ENCODE measurements at places on chromosomes 4 and X. TPM values are rescaled to one million over a fixed set of nuclear protein-coding genes. Genes with fewer than 3 reads are reported as not detected.

DNA sequence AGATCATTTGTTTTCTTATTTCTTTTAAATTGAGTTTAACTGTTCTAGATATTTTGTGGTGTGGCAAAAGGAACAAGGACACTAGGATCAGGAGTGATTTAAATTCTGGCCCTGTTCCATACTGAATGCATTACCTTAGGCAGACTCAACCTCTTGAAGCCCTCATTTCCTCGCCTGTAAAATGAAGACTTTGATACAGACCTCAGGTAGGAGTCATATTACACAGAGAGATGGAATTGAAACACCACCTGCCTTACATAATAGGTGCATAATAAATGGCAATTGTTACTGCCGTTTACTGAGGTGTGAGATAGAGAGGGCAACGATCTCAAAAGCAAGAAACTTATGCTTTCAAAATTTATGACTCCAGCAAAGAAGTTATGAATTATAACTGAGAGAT, 28.2 kb upstream of the RASSF6 start:
- no peak overlapping the region for H3K4me3 ChIP-seq
- no peaks in the 10 kb centered on the region for H3K36me3 ChIP-seq
- no peak for DNase-seq
- no peak overlapping the region for H3K27ac ChIP-seq
- no peaks in the 10 kb centered on the region for H3K4me1 ChIP-seq

DNA sequence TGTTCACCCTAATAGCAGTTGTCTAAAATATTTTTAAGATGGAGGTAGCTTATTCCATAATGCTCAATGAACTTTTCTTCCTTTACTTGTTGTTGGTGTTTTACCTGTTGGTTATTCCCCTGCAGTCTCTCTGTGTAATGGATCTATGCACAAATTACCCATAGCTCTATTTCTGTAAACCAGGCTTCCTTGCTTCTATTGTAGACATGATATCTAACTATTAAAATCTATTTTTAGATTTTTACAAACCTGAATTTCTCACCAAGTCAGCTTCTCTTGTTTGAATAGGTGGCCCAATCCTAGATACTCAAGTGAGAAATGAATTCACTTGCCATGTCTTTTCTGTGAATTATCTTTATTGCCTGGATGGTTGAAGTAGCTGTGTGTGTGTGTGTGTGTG, 24.8 kb downstream of the BMP2K start:
- no peak overlapping the region for H3K27ac ChIP-seq
- H3K27me3 ChIP-seq: no peaks in the 10 kb centered on the region
- H3K4me1 ChIP-seq: no peaks in the 10 kb centered on the region
- no peak overlapping the region for H3K4me3 ChIP-seq
- no peaks in the 10 kb centered on the region for H3K36me3 ChIP-seq

GRCh38 chrX:23373129-23373804, 38.6 kb downstream of the PTCHD1 start:
- H3K36me3 ChIP-seq: no peaks in the 10 kb centered on the region
- DNase-seq: no peak
- H3K27me3 ChIP-seq: no peaks in the 10 kb centered on the region

- no peaks in the 10 kb centered on the region for H3K36me3 ChIP-seq
- no peak overlapping the region for H3K27ac ChIP-seq
- no peak overlapping the region for H3K4me3 ChIP-seq
- no peak for DNase-seq
These were observed 966.2 kb downstream of the RPA4 start for GRCh38 chrX:97849951-97850350.

DNA sequence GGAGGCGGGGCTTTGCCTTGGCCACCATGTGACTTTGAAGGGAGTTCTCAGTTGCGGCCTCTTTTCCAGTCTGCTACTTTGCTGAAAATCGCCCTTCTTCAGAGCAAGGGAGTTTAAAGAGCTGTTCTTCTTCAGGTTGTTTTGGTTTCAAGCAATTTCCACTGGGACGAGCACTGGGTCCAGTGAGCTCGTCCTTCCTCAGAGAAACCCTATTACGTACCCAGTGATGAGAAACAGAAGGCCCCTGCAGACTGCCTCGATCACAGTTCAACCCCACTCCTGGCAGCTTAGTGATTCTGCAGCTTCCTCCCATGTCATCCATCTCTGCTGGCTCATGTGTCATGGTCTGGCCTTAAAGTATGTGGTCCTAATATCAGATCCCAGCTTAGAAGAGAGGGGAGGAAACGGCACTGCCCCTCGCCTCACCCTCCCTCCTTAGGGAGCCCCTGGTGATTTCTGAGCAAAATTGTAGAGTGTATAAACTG, 7.8 kb upstream of the FAM149A start:
- H3K36me3 ChIP-seq: no peaks in the 10 kb centered on the region
- no peak overlapping the region for H3K4me3 ChIP-seq
- no peak overlapping the region for H3K27ac ChIP-seq
- H3K27me3 ChIP-seq: no peaks in the 10 kb centered on the region

- DNase-seq: no peak
- no peaks in the 10 kb centered on the region for H3K36me3 ChIP-seq
- no peak overlapping the region for H3K27ac ChIP-seq
- no peaks in the 10 kb centered on the region for H3K4me1 ChIP-seq
- H3K4me3 ChIP-seq: no peak overlapping the region
These were observed 8.0 kb upstream of the CISD2 start for GRCh38 chr4:102860611-102861324.

The SASH3 gene
- total RNA-seq: not detected

The CCDC110 gene
- total RNA-seq: 5.4 TPM

The LUZP4 gene
- total RNA-seq: not detected

- no peak overlapping the region for H3K27ac ChIP-seq
- no peaks in the 10 kb centered on the region for H3K36me3 ChIP-seq
- H3K4me1 ChIP-seq: no peaks in the 10 kb centered on the region
- H3K4me3 ChIP-seq: no peak overlapping the region
- DNase-seq: no peak
- H3K27me3 ChIP-seq: no peaks in the 10 kb centered on the region
These were observed 333.8 kb downstream of the ANK2 start for GRCh38 chr4:113383111-113383785.

DNA sequence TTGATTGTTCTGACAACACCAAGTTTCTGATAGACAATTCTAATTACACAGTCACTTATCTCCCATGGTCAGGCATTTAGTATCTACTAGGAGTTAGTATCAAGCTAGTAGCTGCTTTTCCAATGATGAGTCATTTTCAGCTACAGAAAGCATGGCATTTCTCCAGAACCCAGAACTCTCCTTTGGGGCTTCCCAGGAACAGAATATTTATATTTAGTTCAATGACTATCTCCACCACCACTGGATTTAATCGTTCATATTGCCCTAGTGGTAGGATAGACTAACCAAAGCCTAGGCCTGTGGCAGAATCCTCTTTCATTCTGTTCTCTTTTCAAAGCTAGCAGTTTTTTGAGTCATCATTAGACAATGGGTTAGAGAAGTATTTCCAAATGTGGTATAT, 569.4 kb downstream of the GABRG1 start:
- no peak for DNase-seq
- H3K4me1 ChIP-seq: peaks cover 6% of the 10 kb centered on the region
- H3K4me3 ChIP-seq: no peak overlapping the region
- no peaks in the 10 kb centered on the region for H3K36me3 ChIP-seq
- no peaks in the 10 kb centered on the region for H3K27me3 ChIP-seq

- no peaks in the 10 kb centered on the region for H3K36me3 ChIP-seq
- DNase-seq: peak; percentile 66
- H3K27ac ChIP-seq: no peak overlapping the region
- H3K27me3 ChIP-seq: no peaks in the 10 kb centered on the region
- H3K4me3 ChIP-seq: no peak overlapping the region
These were observed 10.0 kb downstream of the QRFPR start for GRCh38 chr4:121370729-121371325.

GRCh38 chrX:42720209-42720608, 57.8 kb downstream of the PPP1R2C start:
- no peaks in the 10 kb centered on the region for H3K27me3 ChIP-seq
- H3K4me3 ChIP-seq: no peak overlapping the region
- H3K27ac ChIP-seq: no peak overlapping the region

The BGN gene
- 0.23 TPM for total RNA-seq

GRCh38 chr4:128570387-128570975, 239.0 kb upstream of the JADE1 start:
- no peaks in the 10 kb centered on the region for H3K27me3 ChIP-seq
- DNase-seq: no peak
- H3K36me3 ChIP-seq: no peaks in the 10 kb centered on the region
- H3K4me3 ChIP-seq: no peak overlapping the region
- peaks cover 21% of the 10 kb centered on the region for H3K4me1 ChIP-seq
- no peak overlapping the region for H3K27ac ChIP-seq

The SMIM10L2A gene
- total RNA-seq: 5.0 TPM

The SPIN2A gene
- 2.6 TPM for total RNA-seq

GRCh38 chr4:170051402-170051801, 25.2 kb upstream of the MFAP3L start:
- H3K4me3 ChIP-seq: no peak overlapping the region
- no peak for DNase-seq
- no peaks in the 10 kb centered on the region for H3K4me1 ChIP-seq
- no peak overlapping the region for H3K27ac ChIP-seq
- H3K27me3 ChIP-seq: no peaks in the 10 kb centered on the region

GRCh38 chrX:25131055-25131454, 115.3 kb upstream of the ARX start:
- no peak overlapping the region for H3K27ac ChIP-seq
- no peaks in the 10 kb centered on the region for H3K4me1 ChIP-seq
- no peaks in the 10 kb centered on the region for H3K36me3 ChIP-seq
- H3K4me3 ChIP-seq: no peak overlapping the region

DNA sequence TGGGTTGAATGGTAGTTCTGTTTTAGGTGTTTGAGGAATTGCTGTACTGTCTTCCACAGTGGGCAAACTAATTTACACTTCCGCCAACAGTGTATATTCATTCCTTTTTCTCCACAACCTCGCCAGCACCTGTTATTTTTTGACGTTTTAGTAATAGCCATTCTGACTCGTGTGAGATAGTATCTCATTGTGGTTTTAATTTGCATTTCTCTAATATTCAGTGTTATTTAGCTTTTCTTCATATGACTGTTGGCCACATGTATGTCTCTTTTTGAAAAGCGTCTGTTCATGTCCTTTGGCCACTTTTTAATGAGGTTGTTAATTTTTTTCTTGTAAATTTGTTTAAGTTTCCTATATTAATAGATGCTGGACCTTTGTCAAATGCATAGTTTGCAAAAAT, 26.9 kb upstream of the WDR17 start:
- H3K36me3 ChIP-seq: no peaks in the 10 kb centered on the region
- H3K27ac ChIP-seq: no peak overlapping the region
- H3K27me3 ChIP-seq: no peaks in the 10 kb centered on the region

The GABRQ gene
- 7.8 TPM for total RNA-seq

The UGT2A1 gene
- total RNA-seq: not detected

- no peak for DNase-seq
- peaks cover 26% of the 10 kb centered on the region for H3K36me3 ChIP-seq
- no peaks in the 10 kb centered on the region for H3K27me3 ChIP-seq
- H3K4me3 ChIP-seq: no peak overlapping the region
- H3K4me1 ChIP-seq: no peaks in the 10 kb centered on the region
These were observed 93.5 kb downstream of the TNIP2 start for GRCh38 chr4:2662598-2662997.

The TNMD gene
- total RNA-seq: 4.4 TPM

DNA sequence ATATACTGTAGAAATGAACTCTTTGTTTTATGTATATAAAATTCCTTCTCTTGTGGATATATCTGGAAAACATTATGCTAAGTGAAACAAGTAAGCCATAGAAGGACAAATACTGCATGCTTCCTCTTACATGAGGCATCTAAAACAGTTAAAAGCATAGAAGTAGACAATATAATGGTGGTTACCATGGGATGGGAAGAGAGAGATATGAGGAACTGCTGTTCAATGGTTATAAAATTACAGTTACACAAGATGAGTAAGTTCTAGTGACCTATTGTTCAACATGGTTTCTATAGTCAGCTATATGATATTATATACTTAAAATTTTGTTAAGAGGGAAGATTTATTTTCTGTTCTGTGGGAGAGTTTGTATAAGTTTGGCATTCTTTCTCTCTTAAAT, 43.4 kb downstream of the HTRA3 start:
- H3K4me1 ChIP-seq: peaks cover 9% of the 10 kb centered on the region
- no peaks in the 10 kb centered on the region for H3K36me3 ChIP-seq
- no peaks in the 10 kb centered on the region for H3K27me3 ChIP-seq
- no peak overlapping the region for H3K27ac ChIP-seq

The ANXA3 gene
- total RNA-seq: 23.8 TPM

- H3K4me1 ChIP-seq: no peaks in the 10 kb centered on the region
- H3K27me3 ChIP-seq: no peaks in the 10 kb centered on the region
- DNase-seq: no peak
- no peak overlapping the region for H3K27ac ChIP-seq
- peaks cover 5% of the 10 kb centered on the region for H3K36me3 ChIP-seq
These were observed 3.6 kb upstream of the EIF4E start for GRCh38 chr4:98932539-98932938.

- no peak overlapping the region for H3K27ac ChIP-seq
- peak overlapping the region; percentile 67 for H3K4me3 ChIP-seq
- H3K27me3 ChIP-seq: no peaks in the 10 kb centered on the region
- no peaks in the 10 kb centered on the region for H3K36me3 ChIP-seq
- peaks cover 4% of the 10 kb centered on the region for H3K4me1 ChIP-seq
These were observed 694 bp downstream of the OCRL start for GRCh38 chrX:129540722-129541184.

GRCh38 chr4:104429150-104429741, 65.4 kb downstream of the CXXC4 start:
- DNase-seq: no peak
- no peak overlapping the region for H3K27ac ChIP-seq
- H3K27me3 ChIP-seq: no peaks in the 10 kb centered on the region
- H3K4me1 ChIP-seq: peaks cover 11% of the 10 kb centered on the region

DNA sequence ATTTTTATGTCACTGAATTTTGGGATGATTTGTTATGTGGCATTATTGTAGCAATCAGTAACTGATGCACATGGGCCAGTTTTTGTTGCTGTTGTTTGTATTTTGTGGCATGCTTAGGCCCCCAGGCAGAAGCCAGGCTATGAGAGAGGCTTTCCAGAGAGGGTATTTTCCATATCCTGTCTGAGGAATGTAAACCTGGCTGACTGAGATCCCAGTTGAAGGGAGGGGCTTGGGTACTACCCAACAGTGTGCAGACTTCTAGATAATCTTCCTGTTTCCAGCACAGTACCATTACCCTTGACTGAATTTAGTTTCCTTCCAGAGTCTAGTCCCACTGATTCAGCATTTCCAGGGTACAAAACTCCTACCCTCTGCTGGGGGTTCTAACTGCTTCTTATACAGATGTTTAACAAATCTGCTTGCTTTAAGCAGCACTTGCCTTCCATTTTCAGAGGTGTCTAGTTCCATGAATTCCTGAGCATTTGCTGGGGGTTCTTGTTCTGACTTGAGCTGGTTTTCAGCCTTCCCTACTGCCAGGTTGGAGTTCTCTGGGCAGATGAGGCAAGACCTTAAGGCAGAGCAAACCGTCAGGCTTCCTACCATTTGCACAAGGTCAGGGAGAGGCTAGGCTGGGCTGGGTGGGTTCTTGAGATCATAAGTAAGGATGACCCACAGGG, 104.7 kb upstream of the EGFL6 start:
- DNase-seq: no peak
- no peak overlapping the region for H3K4me3 ChIP-seq
- no peaks in the 10 kb centered on the region for H3K4me1 ChIP-seq
- H3K27ac ChIP-seq: no peak overlapping the region
- no peaks in the 10 kb centered on the region for H3K36me3 ChIP-seq

- no peak overlapping the region for H3K27ac ChIP-seq
- no peak overlapping the region for H3K4me3 ChIP-seq
- H3K36me3 ChIP-seq: no peaks in the 10 kb centered on the region
- H3K4me1 ChIP-seq: 0 out of 2 replicates have a peak, but pooled peaks cover 5% of the 10 kb centered on the region
- no peak for DNase-seq
- no peaks in the 10 kb centered on the region for H3K27me3 ChIP-seq
These were observed 541.0 kb downstream of the SPRY1 start for GRCh38 chr4:123937581-123937980.

The SCML2 gene
- 26.2 TPM for total RNA-seq

GRCh38 chr4:15100380-15100779, 98.1 kb downstream of the CPEB2 start:
- DNase-seq: no peak
- H3K4me1 ChIP-seq: no peaks in the 10 kb centered on the region
- no peak overlapping the region for H3K27ac ChIP-seq
- H3K27me3 ChIP-seq: no peaks in the 10 kb centered on the region

All from GM23338 (cell line).